ENCODE measurements at places on chromosomes 2 and 18.

GRCh38 chr2:6068429-6068828 is 376.2 kb downstream of the SOX11 start:
- no peak for DNase-seq

- no peak for DNase-seq
These were observed 16.6 kb downstream of the SERPINB13 start for GRCh38 chr18:63603772-63604171.

- DNase-seq = no peak
These were observed 777 bp downstream of the GALNT3 start for GRCh38 chr2:165793161-165793778.

- DNase-seq = no peak
These were observed 140.4 kb upstream of the VRK2 start for GRCh38 chr2:57906152-57906732.

- no peak for DNase-seq
These were observed 335.0 kb upstream of the ACVR2A start for GRCh38 chr2:147509821-147510220.

DNA sequence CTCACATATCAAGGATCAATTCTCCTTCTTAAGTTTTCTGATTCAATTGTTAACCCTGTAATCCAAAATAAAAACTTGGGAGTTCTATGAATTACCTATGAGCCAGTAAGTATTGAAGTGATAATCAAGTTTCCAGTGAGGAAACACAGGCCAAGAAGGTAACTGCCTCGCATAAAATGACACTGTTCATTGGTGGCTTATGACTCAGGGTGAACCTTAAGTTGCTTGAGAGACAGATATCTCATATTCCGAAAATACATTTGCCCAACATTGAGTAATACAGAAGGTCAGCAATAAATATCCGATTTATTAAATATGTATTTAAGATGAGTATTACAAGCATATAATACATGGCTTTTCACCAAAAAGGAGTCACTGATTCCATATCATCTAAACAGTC is 31.9 kb downstream of the PSME4 start:
- no peak for DNase-seq

GRCh38 chr18:31490387-31490786 is 7.6 kb upstream of the DSG2 start:
- DNase-seq = no peak

DNA sequence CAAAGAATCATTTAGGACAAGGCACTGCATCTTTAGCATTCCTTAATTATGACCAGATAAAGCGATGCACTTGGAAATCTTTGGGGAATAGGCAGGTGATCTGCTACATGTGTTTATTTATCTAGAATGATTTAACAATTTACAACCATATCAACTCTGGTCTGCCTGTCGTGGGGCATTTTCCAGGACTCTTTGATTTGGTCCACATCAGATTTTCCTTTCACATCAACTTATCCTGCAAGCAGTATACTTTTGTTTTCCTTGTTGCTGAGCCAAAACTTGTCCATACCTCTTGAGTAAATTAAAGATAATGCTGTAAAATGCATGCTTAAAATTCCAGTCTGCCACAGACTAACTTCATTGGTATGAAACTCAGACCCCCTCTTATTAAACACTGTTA is 312.4 kb upstream of the TCF4 start:
- DNase-seq = no peak

Data from cortex of kidney (tissue), 1 donor.